ENCODE measurements at places on chromosomes 5 and 9.

- no peak for DNase-seq
Measured at GRCh38 chr9:29806937-29807618, 2233.8 kb upstream of the C9orf72 start.

- DNase-seq, result no peak
Measured at GRCh38 chr5:19270153-19270552, 717.8 kb downstream of the CDH18 start.

DNA sequence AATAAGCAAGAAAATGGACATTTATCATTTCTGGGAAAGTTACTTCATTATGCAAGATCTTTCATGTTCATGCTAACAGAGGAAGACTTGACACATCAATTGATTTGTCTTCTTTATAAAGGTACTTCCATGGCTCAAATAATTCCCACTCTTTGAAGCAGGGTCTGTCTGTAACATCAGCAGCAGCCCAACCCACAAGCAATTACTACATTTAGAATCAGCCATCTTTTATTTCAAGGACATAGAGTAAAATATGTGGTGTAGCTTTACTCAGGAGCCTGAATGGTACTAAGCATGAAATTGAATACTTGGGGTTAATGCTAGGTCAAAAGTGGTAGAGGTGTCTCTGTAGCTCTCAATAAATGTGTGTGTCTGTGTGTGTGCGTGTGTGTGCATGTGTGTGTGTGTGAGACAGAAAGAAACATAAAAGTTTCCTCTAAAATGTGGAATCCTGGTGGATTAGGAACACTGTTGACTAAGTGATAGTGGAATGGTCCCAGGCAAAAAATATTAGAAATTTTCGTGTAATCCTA lies 581.1 kb downstream of the CAAP1 start:
- DNase-seq, result no peak

- DNase-seq, result no peak
Measured at GRCh38 chr5:147563466-147564123, 53.7 kb upstream of the DPYSL3 start.

GRCh38 chr5:114658194-114658593 lies 296.3 kb downstream of the KCNN2 start:
- no peak for DNase-seq

GRCh38 chr9:38417003-38417945 lies 7.0 kb downstream of the IGFBPL1 start:
- no peak for DNase-seq

- no peak for DNase-seq
Measured at GRCh38 chr9:6611865-6612264, 33.7 kb downstream of the GLDC start.

DNA sequence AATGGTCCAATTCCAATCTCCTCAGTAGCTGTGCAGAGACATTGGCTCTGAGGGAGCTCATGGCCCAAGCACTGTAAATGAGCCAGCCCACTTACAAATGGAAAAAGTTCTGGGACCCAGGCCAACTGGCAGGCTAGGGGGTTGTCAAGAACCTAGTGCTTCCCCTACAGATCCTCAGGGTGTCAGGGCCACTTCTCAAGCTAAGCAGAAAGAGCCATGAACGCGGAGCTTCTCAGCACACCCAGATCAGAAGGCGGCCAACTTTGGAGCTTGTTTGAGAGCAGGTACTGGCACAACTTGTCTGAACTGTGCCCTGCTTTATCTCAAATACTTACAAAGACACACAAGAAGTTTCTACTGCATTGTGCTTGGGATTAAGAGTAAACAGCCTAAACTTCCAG lies 17.5 kb downstream of the TLE1 start:
- DNase-seq, result no peak

- no peak for DNase-seq
Measured at GRCh38 chr9:74512416-74512815, 15.3 kb downstream of the RORB start.

- DNase-seq, result no peak
Measured at GRCh38 chr9:728535-728934, 113.0 kb upstream of the DMRT1 start.

GRCh38 chr5:124742983-124743601 lies 3.3 kb downstream of the ZNF608 start:
- no peak for DNase-seq

DNA sequence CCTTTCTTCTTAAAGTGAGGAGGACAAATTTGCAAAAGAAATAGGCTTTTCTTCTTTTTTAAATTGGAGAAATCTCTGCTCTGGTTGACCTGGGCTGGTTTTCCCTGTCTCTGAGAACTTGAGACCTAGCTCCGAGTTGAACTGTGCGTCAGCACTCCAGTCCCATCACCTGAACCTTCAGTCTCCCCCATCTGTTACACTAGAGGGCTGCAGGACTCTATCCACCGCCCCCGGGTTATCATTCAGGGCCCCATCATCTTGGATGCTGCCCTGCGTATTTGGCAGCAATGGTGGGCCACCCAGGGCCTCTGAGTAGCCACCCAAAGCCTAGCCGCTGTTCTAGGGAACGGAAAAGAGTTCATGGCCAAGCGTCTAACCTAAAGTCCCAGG lies 2.5 kb downstream of the FOXE1 start:
- no peak for DNase-seq

Data from NCI-H2081 treated with DMSO at 0.1 percent for 48 hours (cell line).